ENCODE measurements at places on chromosomes 12 and 14. TPM values are rescaled to one million over a fixed set of nuclear protein-coding genes. Genes with fewer than 3 reads are reported as not detected.

Gene PLD4
- 3.1 TPM for total RNA-seq

- DNase-seq, result peak; percentile 71
Observed at GRCh38 chr12:49706351-49707127, 666 bp downstream of the FMNL3 start.

Gene ADCY4
- total RNA-seq, result 54.5 TPM

DNA sequence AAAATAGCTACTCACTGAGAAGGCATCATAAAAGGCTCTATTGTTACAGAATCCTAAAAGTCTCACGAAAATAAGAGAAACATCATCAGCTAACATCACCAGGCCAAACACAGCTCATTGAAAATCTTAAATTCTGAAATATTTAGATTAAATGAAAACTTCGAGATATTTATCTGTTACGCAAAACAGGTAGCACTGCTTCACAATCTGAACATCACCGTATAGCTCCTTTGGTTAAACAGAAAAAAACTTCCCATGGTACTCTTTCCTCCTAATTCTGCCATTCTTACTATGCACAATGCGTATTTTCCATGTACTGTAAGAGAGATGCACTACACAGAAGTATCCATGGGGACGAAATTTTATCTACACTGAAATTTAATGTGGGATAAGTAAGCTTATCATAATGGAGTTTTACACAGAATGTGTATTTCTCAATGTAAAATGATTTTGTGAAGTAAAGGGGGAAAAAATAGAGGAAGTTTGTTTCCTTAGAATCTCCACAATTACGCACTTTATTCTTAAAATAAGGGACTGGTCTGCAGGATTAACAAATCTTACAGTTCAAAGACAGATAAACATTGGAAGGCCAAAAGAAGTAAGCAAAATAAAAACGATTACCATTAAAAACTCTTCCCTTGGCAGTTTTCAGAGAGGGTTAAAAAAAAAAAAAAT lies 1.9 kb downstream of the SGPP1 start:
- no peak for DNase-seq

Gene TEX22
- 3.2 TPM for total RNA-seq

Gene BEST3
- total RNA-seq, result not detected

DNA sequence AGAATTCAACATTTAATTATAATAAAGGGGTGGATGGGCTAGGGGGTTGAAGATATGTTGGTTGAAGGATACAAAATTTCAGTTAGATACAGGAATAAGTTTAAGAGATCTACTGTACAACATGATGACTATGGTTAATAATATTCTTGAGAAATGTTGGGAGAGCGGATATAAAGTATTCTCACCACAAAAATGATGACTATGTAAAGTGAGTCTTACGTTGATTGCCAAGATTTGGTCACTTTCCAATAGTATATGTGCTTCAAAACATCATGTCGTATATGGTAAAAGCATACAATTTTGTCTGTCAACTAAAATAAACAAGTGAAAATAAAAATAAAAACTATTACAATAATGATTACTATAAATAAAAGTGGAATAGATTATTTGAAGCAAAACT lies 802.0 kb downstream of the C12orf50 start:
- DNase-seq, result no peak

- DNase-seq, result no peak
Observed at GRCh38 chr12:12064596-12064995, 6.1 kb upstream of the BCL2L14 start.

- no peak for DNase-seq
Observed at GRCh38 chr14:99265571-99265970, 6.4 kb downstream of the BCL11B start.

Measured in upper lobe of right lung (tissue), 1 donor.